Glomerular endothelial cell (primary cell): ENCODE measurements at places on chromosomes 7 and 10. TPM values are rescaled to one million over a fixed set of nuclear protein-coding genes. Genes with fewer than 3 reads are reported as not detected.
A peak's percentile ranks its signal among the peaks of the same experiment; 100 is the strongest.

Gene TSPAN15
- total RNA-seq: 189 and 426 TPM in 2 replicates

DNA sequence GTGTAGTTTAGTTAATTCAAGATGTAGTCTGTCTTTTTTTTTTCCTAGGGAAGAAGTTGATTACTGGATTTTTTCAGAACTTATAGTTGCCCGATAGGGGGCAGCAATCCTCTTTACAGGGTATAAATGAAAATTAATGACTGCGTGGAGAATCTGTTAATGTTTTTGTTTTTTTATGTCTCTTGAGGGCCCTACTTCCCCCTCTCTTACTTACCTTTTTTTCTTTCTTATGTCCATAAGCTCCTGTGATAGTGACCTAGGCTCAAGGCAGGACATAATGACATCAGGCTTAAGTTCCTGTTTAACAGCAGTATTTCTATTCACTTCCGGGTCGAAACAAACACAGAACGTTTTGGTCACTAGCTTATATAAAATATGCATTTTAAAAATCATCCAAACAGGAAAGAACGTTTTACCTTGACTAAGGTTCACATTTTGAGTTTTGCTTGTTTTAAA is 18.8 kb downstream of the CDC123 start:
- no peak for DNase-seq

GRCh38 chr7:111091593-111092358 is 849 bp downstream of the LRRN3 start:
- DNase-seq: no peak

DNA sequence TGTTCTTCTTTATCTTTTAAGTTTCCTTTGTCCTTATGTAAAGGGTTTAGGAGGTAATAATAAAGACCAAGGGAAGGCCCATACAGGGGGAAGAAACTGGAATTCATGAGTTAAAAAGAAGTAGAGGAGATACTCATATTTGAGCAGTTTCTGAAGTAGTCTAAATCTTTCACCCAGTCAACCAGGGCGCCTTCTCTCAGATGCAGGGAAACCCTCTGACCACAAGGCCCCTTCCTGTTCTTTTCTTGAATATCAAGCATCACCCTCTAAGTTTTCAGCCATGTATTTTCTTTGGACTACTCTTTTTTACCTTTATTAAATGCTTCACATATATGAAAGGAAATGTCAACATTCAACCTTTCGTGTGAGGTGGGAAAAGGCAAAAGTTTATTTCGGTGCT is 630.8 kb downstream of the SUGCT start:
- no peak for DNase-seq

Gene GIMAP1
- 6.5 and 12.1 TPM in 2 replicates for total RNA-seq

DNA sequence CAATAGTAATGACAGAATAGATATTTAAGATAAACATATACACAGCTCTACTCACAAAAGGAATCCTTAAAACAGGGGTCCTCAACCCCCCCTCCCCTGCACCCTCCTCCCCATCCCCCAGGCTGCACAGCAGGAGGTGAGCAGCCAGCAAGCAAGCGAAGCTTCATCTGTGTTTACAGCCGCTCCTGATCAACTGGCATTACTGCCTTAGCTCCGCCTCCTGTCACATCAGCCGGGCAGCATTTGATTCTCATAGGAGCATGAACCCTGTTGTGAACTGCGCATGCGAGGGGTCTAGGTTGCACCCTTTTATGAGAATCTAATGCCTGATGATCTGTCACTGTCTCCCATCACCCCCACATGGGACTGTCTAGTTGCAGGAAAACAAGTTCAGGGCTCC is 65.5 kb downstream of the SMURF1 start:
- no peak for DNase-seq

GRCh38 chr7:140534743-140535142 is 55.4 kb upstream of the MKRN1 start:
- no peak for DNase-seq

Gene PNLIP
- total RNA-seq: not detected in 2 replicates

Gene PTCD1
- 7.6 and 14.3 TPM in 2 replicates for total RNA-seq

Gene PURB
- total RNA-seq: 17.0 and 21.4 TPM in 2 replicates

DNA sequence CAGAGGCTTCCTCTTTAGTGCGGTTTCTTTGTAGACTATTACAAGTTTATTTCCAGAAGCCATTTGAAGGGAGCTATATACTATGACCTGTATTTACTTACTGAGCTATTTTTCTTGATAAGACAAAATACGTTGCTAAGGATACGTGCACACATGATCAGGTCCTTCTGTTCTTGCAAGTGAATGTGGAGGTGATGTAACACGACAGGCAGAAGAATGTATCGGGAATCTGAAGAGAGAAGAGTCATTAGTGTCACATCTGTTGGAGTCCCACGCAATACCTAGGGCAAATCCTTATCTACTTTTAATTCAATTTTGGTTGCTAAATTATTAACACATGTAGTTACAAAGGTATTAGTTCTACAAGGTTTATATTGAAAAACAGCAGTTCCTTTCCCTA is 284.6 kb upstream of the IMMP2L start:
- DNase-seq: no peak

DNA sequence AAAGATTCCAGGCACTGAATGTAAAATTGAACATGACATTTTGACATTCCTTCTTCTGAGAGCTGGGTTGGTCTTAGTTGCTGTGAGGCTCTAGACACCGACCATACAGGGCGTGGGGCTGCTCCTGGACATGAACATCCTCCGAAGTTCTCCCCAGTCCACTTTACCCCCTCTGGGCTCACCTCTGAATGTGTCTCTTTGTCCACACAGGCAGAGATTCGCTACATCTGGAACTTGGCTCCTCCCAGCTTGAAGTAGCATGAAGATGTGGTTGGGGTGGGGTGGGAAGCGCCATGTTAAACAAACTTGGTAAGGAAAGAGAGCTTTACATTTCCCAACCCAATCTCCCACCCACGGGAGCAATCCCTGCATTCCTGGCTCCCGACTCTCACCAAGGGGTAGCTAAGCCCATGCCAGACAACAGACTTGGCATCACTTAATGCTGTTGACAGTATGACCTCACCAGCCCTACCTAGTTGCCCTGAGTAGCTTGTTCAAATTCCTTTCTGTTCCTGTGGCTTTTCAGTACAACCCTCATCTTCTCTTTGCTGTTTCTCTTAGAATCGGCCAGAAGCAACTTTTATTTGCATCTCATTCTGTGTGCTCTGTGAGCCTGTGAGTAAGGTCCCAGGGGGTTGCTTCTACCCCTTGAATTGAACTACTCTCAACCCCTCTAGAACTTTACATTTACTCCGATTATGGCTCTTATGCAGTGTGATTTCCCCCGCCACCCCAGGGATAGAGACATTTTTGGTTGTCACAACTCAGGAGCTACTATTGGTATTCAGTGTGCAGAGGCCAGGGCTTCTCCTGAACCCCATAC is 211.4 kb downstream of the SEC23IP start:
- no peak for DNase-seq

DNA sequence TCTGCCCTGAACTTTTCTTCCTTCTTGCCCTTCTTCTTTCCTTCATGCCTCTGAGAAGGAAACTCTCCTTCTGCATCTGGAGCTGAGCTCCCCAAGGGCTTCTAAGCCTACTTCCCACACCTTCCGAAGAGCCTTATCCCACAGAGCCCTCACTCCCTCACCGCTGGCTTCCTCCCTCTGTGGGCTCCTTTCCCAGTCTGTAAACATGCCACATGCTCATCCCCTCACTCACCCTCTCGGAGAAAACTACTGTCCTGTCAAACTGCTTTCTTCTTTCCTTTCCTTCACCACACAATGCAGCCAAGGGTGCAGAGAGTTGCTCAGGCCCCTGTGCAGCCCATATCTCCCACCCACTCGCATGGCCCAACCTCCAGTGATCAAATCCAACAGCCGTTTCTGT is 18.1 kb downstream of the ANKRD16 start:
- DNase-seq: no peak

DNA sequence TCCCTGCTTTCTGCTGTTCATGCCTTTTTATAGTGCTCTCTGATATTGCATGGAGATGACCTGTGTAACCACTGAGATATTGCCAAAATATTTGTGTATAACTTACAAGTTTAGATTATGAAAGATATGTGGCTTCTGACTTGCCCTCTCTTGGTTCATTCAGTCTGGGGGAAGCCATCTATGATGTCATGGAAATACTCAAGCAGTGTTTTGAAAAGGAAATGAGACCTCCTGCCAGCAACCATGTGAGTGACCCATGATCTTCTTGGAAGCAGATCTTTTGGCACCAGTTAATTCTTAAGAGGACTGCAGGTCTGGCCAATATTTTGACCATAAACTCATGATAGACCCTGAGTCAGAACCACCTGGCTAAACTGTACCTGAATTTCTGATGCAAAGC is 183.0 kb downstream of the THSD7A start:
- peak; percentile 93 for DNase-seq

DNA sequence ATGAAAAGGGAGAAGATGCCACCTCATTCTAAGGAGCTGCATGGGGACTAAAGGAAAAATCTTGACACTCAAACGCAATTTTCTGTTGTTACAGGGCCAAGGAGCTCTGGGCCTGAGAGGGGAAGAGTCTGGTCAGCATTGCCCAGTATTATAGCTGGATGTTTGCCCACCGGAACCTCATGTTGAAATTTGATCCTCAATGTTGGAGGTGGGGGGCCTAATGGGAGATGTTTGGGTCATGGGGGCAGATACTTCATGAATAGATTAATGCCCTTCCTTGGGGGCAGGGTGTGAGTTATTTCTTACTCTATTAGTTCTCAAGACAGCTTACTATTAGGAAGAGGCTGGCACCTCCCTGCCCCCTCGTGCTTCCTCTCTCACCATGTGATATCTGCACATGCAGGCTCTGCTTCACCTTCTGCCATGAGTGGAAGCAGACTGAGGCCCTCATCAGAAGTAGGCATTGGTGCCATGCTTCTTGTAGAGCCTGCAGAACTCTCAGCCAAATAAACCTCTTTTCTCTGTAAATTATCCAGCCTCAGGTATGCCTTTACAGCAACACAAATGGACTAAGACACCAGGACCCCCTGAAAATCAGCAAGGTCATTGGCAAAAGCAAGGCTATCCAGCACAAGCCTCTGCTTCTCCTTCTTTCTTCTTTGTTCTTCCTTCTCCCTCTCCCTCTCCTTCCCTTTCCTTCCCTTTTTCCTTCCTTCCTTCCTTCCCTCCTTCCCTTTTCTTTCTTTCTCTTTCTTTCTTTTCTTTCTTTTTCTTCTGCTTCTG is 15.1 kb downstream of the GCK start:
- no peak for DNase-seq

- DNase-seq: no peak
Measured at GRCh38 chr10:12513775-12514673, 164.7 kb downstream of the CAMK1D start.

Gene ARHGAP22
- total RNA-seq: 64.5 and 65.8 TPM in 2 replicates

Gene KIAA1549
- 7.8 and 8.7 TPM in 2 replicates for total RNA-seq

DNA sequence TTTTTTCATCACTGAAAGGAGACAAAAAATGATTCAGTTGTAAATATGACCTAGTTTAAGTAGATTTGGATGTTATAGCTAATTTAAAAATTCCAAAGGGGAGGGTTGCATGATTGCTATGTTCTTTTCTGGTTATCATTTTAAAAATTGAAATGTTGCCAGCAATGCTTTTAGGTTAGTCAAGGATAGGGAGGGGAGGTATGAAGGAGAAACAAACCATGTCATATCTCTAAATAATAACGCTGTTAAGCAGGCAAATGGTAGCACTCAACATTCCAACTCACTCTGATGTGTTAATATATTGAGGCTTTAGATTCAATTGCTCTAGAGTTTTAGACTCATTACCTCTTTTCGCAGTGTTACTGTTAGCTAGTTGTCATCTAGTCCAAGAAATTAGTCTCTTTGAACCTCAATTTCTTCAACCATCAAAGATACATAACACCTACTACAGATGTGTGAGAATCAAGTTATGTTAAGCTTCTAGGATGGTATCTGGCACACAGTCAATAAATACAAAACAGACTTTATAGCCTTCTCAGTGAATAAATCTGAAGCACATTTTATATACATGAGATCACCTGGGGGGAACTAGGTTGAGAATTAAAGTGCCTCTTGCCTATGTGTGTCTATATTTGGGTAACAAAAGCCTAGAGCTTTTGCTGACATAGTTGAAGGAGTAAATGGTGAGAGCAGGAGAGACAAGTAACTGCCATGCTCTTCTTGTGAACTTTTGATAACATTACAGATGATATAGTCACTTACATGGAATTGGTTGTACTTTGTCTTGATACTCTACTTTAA is 124.9 kb downstream of the CSTF2T start:
- DNase-seq: no peak

Gene STRIP2
- 5.8 and 7.2 TPM in 2 replicates for total RNA-seq

DNA sequence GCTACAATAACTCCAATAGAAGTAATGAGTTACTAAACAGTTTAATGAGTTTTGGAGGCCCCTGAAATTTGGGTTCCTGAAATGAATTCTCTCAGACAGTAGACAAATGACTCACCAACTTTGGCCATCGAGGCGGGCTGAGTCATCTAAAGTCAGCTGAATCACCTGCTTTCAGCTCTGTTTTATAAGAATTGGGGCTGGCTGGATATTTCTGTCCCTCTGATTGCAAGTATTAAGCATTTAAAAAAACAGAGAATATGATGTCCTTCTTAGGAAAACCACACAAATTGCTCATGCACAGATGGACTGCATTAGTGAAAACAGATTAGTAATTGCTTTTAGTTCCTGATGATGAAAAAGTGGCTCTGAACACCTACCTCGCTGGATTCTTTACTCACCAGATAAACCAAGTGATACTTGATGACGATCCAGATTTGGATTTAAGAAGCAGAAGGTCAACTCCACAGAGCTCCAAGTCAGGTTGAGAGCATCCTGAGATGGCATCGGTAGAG is 59.1 kb downstream of the ZNF365 start:
- DNase-seq: peak; percentile 44

GRCh38 chr10:46225597-46225996 is 61.2 kb upstream of the ANTXRL start:
- DNase-seq: no peak

DNA sequence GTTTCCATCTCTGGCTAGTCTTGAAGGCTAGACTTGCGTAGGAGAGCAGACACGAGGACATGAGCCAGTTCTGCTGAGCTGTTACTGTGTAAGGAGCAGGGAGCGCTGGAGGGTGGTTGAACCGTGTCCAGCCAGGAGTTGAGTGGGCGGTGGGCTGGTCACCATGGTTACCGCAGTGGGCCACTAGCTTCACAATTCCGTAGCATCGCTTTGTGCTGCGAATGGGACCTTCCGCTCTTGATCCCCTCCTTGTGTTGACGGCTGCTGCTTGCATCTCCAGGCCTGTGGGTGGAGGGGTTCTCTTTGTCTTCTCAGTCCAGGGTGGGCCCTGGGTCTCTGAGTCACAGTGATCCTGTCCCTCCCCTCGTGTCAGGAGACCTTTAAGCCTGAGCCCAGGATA is 49.4 kb upstream of the OCM start:
- DNase-seq: no peak

Gene RUFY2
- total RNA-seq: 24.2 and 31.8 TPM in 2 replicates

GRCh38 chr7:1740214-1740613 is 70.1 kb downstream of the ELFN1 start:
- DNase-seq: no peak

- DNase-seq: no peak
Measured at GRCh38 chr10:77638321-77639101, 903 bp upstream of the KCNMA1 start.
